Esophagus squamous epithelium (tissue), 5 donors: ENCODE measurements at places on chromosomes 7 and 10.

DNA sequence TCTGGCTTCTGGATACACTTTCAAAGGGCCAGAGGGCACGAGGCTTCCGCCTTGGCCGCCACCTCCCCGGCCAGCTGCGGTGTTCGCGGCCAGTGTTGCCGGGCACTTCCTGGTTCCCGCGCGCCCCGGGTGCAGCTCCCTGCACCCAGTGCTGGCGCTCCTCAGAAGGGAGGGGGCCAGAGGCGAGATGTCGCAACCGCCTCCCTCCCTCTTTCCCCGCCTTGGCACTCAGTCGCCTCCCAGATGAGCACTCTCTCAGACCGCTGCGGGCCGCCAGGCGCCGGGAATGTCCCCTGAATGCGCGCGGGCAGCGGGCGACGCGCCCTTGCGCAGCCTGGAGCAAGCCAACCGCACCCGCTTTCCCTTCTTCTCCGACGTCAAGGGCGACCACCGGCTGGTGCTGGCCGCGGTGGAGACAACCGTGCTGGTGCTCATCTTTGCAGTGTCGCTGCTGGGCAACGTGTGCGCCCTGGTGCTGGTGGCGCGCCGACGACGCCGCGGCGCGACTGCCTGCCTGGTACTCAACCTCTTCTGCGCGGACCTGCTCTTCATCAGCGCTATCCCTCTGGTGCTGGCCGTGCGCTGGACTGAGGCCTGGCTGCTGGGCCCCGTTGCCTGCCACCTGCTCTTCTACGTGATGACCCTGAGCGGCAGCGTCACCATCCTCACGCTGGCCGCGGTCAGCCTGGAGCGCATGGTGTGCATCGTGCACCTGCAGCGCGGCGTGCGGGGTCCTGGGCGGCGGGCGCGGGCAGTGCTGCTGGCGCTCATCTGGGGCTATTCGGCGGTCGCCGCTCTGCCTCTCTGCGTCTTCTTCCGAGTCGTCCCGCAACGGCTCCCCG lies at the start of gene FFAR4:
TSS of gene FFAR4 (plus strand) at position 231 of the 842 bp plus-strand sequence. CDS start at position 287, 56 bp downstream.
- DNase-seq, result no peak

DNA sequence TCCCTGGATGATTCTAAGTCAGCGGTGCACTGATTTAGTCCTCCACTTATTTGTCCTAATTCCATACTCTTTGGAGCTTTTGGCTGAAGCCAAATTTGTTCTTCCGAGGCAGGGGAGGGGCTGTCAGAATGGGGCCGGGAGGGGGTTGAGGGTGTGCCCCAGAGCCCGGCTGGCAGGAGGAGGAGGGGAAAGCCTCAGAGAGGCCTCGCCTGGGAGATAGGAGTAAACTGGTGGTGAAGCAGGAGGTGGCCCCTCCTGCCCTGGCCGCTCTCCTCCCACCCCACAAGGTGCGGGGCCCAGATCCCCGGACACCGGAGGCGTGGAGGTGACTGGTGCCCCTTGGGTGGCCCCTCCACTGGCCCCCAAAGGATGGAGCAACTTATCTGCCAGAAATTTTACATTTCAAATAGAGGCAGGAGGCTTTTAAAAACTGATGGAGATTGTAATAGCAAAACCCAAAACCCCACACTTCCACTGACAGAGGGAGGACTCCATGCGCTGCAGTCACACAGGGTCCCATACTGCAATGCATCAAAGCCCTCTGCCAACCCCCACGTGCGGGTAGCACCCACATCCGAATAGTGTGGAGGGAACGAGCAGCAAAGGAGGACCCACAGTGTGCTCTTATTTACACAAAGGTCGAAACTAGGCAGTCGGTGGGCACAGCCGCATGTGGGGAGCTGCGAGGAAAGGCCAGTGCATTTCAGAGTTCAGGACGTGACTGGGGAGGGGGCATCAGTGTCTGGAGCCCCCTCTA lies 61.9 kb downstream of the CAMK2B start:
- DNase-seq, result no peak

DNA sequence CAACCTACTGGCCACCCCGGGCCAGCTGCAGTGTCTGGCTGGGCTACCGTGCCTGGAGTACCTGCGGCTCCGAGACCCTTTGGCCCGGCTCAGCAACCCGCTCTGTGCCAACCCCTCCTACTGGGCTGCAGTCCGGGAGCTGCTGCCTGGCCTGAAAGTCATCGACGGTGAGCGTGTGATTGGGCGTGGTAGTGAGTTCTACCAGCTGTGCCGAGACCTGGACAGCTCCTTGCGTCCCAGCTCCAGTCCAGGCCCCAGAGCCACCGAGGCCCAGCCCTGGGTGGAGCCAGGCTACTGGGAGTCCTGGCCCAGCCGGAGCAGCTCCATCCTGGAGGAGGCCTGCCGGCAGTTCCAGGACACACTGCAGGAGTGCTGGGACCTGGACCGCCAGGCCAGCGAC lies 4.2 kb downstream of the RARRES2 start:
- no peak for DNase-seq

DNA sequence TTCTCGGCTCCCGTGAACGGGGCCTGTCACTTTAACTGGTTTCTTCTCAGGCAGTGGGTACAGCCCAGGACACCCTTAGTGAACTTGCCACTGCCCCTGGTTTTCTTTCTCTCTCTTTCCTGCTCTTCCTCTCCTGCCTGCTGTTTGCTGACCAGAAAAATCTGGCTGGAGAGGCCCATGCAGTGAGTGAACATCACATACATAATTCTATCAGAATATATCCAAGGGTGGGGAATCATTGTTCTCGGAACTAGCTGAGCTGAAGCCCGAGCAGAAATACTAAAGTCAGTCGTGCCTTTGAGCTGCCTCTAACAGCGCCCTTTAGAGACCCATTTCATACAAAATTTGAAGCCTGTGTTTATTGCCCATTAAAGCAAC lies 501.5 kb upstream of the GALNT17 start:
- DNase-seq, result no peak

DNA sequence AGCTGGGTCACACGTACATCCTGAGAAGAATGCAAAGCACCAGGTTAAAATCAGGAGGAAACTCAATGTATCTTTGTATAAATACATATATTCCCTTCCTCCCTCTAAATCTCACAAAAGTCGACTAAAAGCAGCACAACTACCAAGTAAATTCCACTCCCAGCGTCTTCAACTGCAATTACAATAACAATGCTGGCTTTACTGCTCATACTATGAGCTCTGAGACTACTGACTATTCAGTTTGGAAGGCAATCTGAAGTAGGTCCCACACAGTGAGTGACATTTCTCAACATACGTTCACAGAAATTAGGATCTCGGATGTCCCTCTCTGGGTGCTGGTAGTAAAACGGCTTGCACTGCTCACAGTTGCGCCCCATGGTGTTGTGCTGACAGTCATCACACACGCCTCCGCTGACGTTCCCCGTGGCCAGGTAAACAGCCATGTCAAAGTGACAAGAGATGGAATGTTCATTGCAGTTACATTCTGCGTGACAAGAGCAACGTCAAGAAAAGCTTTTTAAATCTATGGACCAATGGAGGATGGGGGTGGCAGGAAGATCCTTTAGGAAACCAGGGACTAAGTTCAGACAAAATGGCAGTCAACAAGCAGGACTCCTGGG lies 27.5 kb downstream of the LAMB1 start:
- no peak for DNase-seq

GRCh38 chr7:101108330-101108857 lies 18.5 kb upstream of the SERPINE1 start:
- no peak for DNase-seq

DNA sequence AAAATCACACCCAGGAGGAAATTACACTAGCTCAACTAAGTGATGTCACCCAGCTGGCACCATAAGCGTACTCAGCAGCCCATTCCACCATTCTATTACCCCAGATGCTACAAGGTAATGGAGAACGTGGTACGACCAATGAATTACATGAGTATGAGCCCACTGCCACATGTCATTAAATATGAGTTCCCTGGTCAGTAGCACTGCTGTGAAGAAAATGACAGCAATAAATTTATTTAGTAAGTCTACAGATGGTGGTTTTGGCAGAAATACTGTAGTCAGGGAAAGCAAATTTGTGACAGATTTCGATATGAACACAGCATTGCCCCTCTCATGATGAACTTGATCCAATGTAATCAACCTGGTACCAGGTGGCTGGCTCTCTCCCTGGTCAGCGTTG lies 154.2 kb downstream of the VWC2 start:
- DNase-seq, result no peak

DNA sequence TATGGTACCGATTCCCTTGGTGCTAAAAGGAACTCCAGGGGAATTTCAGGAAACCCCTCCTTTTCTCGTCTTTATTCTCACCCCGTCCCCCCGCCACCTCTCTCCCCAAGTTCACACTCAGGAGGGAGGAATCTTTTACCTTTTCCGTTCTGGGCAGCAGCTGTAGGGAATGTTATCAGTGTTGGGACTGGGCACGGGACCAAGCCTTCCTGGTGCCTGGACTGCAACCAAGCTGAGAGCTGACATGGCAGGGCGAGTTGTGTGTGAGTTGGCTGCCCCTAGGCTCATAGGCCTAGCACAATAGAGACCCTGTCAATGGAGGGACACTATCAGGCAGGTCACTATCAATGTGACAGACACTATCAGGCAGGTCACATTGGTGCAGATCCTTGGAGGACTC lies 121.4 kb downstream of the TCF7L2 start:
- no peak for DNase-seq
